ENCODE measurements at places on chromosomes 13 and 19.
A peak's percentile ranks its signal among the peaks of the same experiment; 100 is the strongest.

DNA sequence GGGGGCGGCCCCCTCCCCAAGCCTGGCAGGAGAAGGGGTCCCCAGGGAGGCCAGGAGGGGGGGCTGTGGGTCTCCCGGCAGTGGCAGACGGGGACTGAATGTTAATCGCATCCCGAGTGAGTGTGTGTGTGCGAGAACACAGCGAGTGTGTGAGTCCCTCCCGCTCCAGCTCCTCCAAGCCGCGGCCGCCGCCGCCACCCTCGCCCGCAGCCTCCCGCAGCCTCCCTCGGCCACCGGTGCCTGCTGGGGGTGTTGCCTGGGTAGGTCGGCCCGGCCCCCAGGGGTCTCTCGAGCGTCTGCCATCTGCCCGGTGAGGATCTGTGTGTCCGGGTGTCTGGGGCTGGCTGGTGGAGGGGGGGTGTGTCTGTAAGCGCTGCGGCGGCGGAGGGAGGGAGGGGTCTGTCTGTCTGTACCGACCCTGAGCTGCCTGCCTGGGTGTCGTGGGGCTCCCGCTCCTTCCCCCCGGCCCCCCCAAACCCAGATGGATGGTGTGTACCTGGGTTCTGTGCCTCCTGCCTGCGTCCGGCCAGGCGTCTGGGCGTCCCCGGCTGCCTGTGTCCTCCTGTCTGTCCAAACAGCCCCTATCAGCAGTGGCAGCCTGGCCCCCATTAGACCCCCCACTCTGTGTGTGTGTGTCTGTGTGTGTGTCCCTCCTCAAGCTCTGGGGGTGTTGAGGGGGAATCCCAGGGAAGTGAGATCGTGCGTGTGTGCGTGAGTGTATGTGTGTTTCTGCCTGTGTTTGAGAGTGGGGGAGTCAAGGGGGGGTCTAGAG is at the start of gene GRIN2D:
TSS of gene GRIN2D (plus strand) at position 110 of the 772 bp plus-strand sequence. CDS start 4,725 bp downstream, outside the sequence.
- DNase-seq = no peak

GRCh38 chr19:54387991-54388801 is 23.5 kb upstream of the LAIR1 start:
- peak; percentile 95 for DNase-seq

GRCh38 chr13:44874176-44874575 is 115.1 kb downstream of the NUFIP1 start:
- DNase-seq = no peak

DNA sequence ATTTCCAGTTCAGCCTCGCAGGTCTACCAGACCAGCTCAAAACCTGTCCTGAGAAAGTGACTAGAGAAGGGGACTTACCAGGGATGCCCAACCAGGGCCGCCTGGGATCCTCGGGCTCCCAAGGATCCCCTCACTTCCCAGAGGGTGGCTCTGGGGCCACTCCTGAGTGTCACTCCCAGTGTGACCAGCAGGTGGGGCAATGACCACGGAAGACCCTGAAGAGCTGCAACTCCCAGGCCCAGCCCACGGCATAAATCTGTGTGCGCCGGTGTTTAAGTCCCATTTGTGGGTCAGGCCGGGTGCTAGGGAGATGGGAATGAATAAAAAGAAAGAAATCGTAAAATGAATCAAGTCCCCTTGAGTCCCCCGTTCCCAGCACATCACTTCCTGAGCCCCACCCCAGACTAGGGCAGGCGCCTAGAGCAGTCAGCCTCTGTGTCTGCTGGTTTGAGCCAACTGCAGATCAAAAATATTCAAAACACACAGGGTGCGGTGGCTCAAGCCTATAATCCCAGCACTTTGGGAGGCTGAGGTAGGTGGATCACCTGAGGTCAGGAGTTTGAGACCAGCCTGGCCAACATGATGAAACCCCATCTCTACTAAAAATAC is 10.7 kb downstream of the PTGIR start:
- DNase-seq = no peak

GRCh38 chr13:49063497-49063896 is 87.8 kb downstream of the FNDC3A start:
- no peak for DNase-seq

DNA sequence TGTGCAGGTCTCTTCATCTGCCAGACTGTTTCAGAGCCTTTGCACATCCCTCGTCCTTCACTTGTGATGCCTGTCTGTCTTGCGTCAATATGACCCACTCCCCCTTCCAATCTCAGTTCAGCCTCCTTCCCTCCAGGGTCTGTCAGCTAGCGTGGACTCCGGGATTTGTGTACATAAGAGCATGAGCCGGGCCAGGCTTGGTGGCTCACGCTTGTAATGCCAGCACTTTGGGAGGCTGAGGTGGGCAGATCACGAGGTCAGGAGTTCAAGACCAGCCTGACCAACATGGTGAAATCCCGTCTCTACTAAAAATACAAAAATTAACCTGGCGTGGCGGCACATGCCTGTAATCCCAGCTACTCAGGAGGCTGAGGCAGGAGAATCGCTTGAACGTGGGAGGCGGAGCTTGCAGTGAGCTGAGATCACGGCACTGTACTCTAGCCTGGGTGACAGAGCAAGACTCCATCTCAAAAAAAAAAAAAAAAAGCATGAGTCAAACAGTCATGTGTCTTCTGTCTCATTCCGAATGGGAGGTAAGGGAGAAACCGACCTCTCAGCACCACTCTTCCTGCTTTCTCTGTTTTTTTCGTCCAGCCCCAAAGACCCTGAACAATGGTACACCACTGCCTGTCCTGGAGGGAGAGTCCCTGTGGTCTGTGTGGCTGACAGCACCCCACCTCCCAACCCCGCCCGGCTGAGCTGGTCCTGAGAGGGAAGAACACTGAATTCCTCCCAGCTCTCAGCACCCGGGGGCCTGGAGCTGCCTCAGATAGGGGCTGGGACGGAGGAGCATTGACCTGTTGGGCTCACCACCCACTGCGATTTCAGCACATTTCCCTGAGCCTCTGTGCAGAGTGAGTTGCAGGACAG is 2.4 kb upstream of the SIGLEC9 start:
- no peak for DNase-seq

DNA sequence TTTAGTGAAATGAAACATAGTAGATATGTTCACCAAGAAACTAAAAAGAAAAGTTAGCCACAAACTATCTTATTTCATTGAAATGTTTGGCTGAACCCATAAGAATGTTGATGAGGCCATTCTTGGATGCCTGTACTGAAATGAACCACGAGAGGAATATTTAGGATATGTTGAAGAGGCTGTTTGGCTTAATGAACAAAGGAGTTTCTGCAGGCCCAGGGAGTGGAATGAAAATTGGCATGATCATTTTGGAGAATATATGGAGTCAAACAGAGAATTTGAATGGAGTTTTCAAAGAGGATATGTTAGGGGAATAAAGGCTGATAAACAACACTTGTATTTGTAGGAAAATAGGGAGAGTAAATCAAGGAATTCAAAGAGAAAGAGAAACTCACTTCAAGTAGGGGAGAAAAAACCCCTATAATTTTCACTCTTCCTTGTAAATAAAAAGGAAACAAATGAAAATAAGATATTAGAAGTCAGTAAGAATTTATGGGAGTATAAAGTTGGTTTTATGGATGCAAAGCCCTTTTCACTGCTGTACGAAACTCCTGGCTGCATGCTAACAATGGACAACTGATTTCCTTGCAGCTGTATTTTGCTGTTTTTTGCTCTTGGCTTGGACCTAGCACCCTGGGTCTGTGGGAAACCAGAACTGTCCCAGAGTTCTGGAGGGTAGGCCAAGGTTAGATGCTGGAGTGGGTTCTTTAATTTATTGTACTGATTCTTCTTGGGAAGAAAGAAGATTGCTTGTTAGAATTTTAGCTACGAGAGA is 36.5 kb downstream of the KL start:
- DNase-seq = no peak

- no peak for DNase-seq
Observed at GRCh38 chr19:49802836-49803528, 10.1 kb downstream of the FUZ start.

GRCh38 chr13:19153782-19154450 is 27.7 kb downstream of the TUBA3C start:
- DNase-seq = peak; percentile 1

GRCh38 chr13:75797239-75797638 is 161.1 kb downstream of the LMO7 start:
- no peak for DNase-seq

DNA sequence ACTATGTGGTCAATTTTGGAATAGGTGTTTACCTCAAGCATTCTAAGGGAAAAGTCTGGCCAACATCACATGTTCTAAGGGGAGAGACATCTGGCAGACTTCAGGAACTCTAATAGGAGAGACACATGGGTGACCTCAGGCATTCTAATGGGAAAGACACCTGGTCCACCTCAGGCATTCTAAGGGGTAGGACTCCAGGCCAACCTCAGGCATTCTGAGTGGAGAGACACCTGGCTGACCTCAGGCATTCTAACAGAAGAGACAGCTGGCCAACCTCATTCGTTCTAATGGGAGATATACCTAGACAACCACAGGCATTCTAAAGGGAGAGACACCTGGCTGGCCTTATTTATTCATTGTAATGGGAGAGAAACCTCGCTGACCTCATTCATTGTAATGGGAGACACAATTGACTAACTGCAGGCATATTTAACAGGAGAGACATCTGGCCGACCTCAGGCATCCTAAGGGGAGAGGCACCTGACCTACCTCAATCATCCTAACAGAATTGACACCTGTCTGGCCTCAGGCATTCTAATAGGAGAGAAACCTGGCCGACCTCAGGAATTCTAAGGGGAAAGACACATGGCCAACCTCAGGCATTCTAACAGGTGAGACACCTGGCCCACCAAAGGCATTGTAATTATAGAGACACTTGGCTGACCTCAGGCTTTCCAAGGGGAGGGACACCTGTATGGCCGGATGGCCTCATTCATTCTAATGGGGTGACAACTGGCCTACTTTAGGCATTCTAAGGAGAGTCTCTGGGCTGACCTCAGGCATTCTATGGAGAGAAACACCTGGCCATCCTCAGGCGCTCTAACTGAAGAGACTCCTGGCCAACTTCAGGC is 1346.8 kb downstream of the UQCRFS1 start:
- DNase-seq = no peak

- no peak for DNase-seq
Observed at GRCh38 chr13:96768524-96768923, 225.8 kb downstream of the OXGR1 start.

DNA sequence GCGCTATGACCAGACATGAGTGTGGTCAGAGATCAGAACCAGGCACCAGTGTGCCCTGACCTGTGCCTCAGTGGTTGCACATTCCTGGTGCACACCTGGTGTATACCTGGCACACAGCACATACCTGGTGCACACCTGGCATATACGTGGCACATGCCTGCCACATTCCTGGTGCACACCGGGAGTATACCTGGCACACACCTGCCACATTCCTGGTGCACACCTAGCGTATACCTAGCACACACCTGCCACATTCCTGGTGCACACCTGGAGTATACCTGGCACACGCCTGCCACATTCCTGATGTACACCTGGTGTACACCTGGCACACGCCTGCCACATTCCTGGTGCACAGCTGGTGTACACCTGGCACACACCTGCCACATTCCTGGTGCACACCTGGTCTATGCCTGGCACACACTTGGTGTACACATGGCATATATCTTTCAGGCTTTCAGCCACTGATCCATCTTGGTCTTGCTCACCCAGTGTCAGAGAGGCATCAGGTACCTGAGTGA is 61.3 kb upstream of the ADGRL1 start:
- no peak for DNase-seq

DNA sequence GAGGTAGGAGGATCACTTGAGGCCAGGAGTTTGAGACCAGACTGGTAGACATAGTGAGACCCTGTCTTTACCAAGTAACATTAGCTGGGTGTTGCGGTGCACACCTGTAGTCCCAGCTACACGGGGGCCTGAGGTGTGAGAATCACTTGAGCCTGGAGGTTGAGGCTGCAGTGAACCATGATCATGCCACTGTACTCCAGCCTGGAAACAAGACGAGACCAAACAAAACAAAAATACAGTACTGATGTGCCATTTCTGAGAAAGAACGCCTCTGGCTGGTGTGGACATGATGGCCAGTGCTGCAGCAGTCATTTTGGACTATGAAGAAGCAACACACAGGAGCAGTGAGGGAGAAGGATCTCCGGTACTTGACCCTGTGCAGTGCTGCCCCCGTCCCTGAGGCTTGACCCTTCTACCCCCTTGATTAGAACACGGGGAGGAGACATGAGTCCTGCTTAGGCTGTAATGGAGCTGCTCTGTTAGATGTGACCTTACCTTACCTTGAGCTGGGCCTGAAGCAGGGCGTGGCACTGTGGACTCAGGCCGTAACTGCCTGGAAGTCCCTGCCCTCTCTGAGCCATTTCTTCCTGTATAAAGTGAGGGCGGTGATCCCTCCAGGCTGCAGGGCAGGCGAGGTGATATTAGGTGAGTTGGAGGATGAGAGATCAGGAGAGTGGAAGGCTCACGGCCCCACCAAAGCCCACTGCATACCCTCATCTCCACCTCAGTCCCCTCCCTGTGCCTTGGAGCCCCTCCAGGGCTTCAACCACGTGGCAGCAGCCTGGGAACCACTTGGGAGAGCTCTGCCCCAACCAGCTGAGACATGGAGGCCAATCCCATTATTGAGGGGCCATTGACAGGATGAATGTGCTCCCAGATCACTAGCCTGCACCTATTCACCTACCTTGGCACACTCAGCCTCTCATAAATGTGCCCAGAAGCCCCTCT is 5.9 kb downstream of the RPL18A start:
- DNase-seq = no peak

GRCh38 chr19:47589824-47590223 is 16.9 kb upstream of the ZNF541 start:
- DNase-seq = no peak

DNA sequence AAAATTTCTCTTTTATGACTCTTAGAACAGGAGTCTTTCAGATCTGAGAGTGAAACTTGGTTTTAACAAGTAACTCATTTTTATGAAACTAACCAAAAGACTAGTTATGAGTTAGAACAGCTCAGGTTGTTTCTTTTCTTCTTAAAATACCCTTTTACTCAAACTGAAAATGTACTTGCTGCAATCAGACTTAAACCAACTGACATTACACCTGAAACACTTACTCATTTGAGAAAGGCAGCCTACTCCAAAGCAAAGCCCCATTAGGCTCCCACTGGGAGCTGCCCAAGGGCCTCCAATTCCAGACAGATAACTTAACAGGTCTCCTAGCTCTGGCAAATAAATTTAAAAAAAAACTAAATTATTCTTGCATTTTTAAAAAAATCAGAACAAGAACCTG is 3.6 kb downstream of the FOXO1 start:
- no peak for DNase-seq

DNA sequence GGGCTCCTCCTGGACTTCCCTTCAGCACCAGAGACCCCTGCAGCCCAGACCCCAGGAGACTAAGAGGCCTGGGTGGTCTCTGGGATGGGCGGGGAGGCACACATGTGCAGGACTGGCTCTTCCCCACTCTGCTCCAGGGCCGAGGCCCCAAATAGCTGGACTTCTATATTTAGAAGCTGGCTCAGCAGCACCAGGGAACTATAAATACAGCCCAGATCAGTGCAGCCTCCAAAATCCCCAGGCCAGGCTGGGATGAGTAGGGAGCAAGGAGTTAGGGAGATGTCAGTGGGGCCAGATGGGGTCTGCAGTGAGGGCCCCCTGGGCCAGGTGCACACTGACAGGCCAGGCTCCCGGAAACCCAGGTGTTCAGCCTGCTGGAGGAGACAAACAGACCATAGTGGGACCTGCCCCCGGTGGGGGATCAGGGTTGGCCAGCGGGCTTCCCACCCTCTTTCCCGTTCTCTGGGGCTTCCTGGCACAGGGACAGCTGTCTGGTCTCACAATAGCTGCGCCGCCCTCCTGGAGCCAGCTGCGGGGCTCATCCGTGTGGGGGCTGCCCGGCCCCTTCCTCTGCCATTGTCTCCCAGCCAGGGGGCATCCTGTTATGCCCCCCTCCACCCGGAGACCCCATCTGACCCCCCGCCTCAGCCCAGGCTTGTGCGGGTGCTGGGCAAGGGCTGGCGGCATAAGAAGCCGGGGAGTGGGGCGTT is 5.5 kb upstream of the ADGRE5 start:
- no peak for DNase-seq

Measured in CMK (cell line).